ENCODE measurements at places on chromosomes 11 and 22.

DNA sequence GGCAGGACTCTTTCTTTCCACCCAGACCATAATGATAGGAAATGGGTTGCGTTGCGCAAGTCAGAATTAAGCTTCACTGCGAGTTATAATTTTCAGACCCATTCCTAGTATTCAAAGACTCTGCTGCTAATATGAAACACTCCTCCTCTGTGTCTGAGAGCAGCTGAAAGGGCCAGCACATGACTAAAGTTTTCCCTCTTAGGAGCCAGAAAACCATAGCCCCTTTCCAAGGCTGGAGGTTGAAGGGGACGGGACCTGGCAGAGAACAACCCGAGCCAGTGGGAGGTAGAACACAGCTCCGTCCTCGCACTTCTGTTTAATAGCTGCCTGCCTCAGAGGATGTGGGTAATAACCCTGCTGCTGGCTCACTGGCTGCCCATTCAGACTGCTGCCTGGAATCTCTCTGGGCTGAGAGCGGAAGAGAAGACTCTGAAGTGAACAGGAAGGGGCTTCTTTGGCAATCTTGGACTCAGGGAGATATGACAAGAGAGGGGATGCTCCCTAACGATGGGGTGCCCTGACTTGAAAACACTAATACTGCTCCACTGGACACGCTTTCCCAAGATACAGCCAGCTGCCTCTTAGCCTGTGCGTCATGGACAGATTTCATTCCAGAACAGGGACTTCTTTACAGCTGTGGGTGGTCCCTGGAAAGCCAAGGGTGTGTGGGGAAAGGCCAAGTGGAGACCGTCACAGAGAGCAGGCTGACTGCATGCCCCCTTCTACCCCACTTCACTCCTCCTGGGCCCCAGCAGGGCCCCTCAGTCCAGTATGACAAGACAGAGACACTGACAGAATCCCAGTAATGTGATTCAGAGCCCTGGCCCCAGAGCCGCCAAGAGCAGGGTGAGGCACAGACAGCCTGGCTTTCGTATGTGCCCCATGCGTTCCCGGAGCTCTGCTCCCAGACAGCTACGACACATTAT lies 156.9 kb downstream of the FEZ1 start:
- DNase-seq: no peak

GRCh38 chr11:91560434-91560833 lies 664.2 kb upstream of the FAT3 start:
- no peak for DNase-seq

- no peak for DNase-seq
These were observed 252.9 kb downstream of the BLID start for GRCh38 chr11:121863126-121863525.

- no peak for DNase-seq
These were observed 858 bp downstream of the OAF start for GRCh38 chr11:120211522-120212258.

Data from stimulated activated CD4-positive, alpha-beta T cell treated with anti-CD3 and anti-CD28 coated beads, Interleukin-15, amount 100 ng/mL, for 1 hour (primary cell).